ENCODE measurements at places on chromosomes 3 and 15. TPM values are rescaled to one million over a fixed set of nuclear protein-coding genes. Genes with fewer than 3 reads are reported as not detected.

Gene CPNE9
- 0.33 TPM for total RNA-seq

Gene NAALADL2
- 1.2 TPM for total RNA-seq

Gene SLC28A1
- total RNA-seq: not detected

Gene TRPM1
- total RNA-seq: not detected

DNA sequence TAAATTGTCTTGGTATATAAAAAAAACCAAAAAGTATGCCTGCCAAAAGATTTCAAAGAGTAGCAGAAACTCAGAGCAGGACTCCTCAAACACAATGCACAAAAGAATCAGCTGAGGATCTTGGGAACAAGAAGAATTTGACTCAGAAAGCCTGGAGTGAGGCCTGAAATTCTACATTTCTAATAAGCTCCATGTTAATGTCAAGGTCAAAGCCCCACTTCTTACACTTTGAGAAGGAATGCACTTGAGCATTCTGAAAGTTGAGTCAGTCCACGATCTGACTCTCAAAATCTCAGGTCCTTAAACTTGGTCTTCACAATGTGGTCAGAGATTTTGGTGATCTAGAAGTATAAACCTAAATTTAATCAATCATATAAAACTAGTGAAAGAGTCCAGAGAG is 910.0 kb upstream of the GBE1 start:
- no peak for DNase-seq

DNA sequence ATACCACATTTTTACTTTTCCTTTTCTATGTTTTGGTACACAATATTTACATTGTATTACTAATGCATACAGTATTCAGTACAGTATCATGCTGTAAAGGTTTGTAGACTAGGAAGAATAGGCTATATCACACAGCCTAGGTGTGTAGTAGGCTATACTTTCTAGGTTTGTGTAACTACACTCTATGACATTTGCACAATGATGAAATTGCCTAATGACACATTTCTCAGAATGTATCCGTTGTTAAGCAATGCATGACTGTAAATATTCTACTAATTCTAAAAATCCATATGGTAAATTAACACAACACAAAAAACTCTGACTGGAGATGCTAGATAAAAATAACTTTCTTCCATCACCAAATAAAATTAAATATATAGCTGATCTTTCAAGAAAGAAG is 16.2 kb downstream of the NEDD4 start:
- no peak for DNase-seq

DNA sequence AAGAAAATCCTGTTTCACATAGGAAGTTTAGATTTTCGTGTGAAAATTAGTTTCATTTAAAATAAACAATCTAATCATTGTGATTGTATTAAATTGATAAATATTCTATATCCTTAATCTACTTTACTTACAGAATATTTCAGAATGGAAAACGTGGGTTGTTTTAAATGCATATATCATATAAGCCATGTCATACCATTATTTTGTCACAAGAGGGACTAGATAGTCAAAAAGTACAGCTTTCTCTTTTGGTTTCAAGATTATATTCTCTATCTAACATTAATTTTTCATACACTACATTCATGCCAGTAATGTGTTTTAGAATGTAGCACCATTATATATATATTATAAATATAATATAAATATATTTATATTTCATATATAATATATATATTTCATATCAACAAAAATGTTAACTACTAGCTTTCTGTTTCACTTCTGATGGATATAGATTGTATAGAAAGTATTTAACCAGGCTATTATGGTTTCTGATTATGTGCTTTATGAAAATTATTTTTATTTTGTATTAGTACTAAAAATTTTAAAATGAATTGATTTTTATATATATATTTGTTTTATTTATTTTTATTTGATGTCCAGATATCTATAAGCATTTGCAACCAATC is 45.3 kb downstream of the OSTN start:
- no peak for DNase-seq

DNA sequence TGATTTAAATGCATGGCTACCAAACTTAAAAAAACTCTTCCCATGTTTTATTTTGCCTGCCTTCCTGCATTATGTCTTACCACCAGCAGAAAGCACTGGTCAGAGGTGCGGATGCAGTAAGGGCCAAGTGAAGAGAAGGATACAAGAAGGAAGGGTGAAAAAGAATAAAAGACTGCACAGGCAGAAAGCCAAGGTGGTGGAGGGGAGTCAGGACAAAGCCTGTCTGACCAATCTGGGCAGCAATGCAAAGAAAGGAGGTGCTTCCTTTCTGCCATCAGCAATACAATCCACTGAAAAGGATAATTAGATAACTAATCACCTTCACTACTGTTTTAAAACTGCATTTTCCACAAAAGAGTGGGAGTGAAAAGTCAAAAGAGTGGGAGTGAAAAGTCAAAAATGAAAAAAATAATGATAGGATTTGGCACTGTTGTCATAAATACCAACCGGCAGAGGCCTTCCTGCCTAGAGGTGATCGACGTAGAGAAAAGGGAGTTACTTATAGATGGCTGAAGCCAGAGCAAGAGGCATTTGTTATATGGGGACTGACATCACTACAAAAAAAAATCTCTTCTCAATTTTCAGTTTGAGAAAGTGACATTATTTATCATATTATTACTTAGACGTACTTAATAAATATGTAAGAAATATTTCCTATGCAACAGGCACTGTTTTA is 385.3 kb downstream of the TBC1D5 start:
- DNase-seq: no peak

GRCh38 chr3:48407542-48408099 is 22.3 kb downstream of the PLXNB1 start:
- DNase-seq: no peak

DNA sequence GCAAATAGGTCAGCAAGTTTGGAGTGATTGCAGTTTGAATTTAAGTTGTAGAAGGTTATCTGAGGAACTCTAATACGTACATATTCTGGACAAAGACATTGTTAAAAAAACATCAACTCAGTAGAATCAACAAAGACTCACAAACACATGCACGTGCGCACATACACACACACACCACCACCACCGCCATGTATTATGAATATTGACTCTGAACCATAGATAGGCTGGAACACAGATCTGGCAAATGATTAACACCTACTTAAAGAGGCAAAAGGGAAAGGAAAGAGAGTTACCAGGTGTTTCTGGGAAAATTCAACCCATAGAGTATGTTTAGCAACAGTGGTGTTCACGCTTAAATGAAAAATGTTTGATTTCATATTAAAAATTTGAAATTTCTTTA is 334.2 kb upstream of the ALCAM start:
- no peak for DNase-seq

DNA sequence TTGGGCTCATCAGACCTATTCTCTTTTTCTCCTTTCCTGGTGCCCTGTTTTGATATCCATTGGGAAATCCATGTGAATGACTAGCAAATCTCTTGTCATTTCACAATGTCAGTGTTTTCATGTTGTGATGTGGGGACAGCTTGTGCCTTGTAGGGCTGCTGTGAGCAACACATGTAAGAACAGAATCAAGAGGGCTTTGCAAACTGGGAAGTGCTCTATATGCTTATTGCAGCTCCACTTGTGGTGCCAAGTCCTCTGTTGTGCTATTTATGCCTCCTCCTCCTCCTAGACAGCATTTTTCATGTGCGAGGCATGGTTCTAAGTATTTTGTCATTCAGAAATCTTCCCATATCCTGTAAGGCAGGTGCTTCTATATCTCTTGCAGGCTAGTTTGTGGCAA is 56.4 kb downstream of the ZNF621 start:
- no peak for DNase-seq

DNA sequence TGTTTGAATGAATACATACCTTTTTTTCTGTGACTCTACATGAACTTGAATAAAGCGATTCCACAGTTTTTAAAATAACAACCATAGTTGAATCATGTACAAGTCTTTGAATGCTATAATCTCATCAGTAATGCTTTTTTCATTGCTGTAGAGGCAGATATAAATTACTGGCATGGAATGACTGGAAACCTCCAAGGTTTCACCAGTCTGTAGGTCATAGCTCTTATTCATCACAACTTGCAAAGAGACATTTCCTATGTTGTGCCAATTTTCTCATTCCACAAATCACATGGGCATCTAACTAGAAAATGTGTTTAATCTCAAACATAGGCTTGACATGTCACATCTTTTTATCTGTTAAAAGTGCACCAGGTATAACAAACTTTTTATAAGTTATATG is 407.1 kb upstream of the KCNMB2 start:
- no peak for DNase-seq

Measured in CD4-positive, alpha-beta T cell (primary cell).